ENCODE measurements at places on chromosomes 12 and 14.

GRCh38 chr14:56953884-56954283 lies 143.6 kb upstream of the OTX2 start:
- no peak for DNase-seq

DNA sequence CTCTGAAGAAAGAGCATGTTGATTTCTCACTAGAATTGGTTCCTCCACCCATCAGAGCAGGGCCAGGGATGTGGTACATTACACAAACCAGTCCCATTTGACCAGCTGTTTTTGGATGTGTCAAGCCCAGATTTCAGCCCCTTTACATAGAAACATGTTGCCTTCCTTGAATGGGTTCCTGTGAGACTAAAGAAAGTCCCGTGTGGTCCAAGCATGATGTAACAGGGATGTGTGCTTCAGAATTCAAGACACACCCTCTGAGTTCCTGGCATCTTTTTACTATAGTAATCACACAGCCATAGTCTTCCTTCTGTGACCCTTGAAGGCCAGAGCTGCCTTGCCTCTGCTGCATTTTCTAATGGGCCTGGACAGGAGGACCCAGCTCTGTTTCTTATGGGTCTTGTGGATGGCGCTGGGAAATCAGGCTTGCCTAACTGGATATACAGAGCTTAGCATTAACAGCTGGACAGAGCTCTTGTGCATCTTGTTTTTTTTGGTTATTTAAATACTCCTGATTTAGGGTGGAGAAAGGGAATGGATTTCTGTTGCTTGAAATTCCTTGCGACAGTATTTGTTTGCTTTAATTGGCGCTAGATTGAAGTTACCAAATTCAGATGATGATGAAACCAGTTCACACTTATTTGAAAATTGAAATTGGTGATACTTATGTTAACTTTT lies 341.0 kb downstream of the ZFP36L1 start:
- no peak for DNase-seq

DNA sequence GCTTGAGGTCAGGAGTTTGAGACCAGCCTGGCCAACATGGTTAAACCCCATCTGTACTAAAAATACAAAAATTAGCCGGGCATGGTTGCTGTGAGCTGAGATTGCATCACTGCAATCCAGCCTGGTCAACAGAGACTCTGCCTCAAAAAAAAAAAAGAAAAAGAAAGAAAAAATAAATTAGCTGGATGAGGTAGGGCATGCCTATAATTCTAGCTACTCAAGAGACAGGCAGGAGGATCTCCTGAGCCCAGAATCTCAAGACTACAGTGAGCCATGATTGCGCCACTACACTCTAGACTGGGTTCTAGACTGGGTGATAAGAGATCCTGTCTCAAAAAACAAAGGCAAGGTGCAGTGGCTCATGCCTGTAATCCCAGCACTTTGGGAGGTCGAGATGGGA lies 16.9 kb downstream of the PPP4R3A start:
- no peak for DNase-seq

DNA sequence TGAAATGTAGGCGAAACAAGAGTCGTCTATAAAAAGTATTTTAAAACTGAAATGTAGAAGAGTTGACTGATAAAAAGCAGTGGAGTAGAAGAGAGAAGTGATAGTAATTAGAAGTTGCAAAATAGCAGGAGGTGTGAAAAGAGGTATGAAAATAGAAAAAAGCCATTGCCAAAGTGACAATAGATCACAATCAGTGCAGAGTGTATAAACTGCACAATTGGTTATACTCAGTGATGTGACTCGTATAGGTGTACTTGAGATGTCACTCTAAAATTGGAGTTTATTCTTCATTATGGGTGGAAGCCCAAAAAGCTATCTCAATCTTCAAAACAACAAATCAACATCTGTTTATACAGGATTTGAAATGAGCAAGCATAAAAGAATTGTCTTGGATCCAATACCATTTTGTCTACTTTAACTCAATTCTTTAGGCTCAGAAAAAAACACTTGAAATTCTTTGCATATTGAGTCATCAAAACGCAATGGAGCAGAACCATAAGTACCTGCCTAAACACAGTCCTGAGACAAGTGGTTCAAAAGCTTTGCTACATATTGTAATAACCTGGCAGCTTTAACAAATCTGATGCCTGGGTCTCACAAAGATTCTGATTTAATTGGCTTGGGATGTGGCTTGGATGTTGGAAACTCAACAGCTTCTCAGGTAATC lies 8.8 kb downstream of the IKBIP start:
- DNase-seq: no peak

- DNase-seq: no peak
These were observed 90.7 kb downstream of the ZFP36L1 start for GRCh38 chr14:68702135-68702534.

DNA sequence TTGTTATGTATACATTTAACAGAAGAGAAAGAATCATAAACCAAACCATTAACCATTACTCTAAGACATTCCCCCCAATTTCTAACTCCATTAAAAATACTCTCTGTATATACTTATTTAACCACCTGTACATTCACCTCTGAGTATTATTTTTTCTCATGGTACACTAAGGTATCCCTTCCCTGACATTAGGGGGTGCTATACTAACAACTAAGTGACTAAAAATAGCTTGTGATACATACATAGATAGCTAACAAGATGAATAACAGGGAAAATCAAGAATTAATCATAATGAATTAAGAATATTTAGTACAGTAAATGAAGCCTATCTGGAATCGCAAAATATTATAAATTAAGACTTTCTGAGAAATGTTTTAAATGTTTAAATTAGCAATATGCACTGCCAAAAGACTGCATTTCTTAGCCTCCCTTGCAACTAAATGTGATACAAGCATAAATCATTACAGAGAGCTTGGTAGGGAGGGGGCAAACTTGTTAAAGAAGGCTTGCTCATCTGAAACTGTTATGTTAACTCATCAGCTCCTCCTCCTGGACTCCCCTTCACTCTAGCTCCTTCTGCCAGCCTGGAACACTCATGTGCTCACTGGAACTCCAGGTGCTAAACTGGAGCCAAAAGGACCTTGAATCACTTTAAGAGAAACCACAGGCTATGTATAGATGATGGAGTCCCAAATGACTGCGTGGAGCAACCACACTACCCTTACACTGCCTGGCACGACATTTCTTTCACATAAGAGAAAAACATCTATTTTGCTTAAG lies 14.9 kb downstream of the C2CD5 start:
- DNase-seq: no peak

GRCh38 chr12:1809591-1810190 lies 10.7 kb upstream of the LRTM2 start:
- no peak for DNase-seq

DNA sequence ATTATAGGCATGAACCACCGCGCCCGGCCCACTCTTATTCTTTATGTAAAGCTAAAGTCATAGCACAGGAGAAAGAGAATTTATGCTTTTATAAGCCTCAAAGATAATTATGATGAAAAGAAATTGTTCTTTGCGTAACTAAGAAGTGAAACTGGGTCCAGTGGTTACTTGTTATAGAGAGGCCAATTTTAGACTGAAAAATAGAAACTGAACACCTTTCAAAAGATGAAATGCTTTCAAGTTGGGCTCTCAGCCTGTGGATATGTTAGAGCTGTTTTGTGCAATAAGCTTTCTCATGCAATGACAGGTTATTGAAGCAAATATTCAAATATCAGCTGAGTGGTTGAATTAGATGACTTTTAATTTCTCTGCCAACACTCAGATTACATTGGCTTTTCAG lies 7.9 kb downstream of the TMEM253 start:
- no peak for DNase-seq

DNA sequence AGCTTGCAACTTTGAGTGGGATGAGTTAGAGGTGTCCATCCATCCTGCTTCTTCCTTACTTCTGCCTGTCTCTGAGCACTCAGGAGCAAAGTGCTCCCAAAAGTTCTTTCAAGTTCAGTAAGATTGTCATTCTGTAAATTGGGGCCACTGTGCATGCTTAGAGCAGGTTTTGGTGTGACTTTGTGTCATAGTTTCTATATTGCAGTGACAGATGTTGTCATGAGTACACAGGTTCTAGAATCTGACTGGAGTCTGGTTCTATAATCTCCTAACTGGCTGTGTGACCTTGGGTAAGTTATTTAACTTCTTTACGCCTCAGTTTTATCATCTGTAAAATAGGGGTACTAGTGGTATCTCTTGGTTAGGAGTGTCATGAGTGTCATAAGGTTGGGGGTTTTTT lies 202.7 kb upstream of the BCL2L14 start:
- DNase-seq: no peak

- DNase-seq: no peak
These were observed 4.3 kb downstream of the FRS2 start for GRCh38 chr12:69474456-69474855.

GRCh38 chr12:108214486-108214885 lies 85.4 kb downstream of the WSCD2 start:
- no peak for DNase-seq

DNA sequence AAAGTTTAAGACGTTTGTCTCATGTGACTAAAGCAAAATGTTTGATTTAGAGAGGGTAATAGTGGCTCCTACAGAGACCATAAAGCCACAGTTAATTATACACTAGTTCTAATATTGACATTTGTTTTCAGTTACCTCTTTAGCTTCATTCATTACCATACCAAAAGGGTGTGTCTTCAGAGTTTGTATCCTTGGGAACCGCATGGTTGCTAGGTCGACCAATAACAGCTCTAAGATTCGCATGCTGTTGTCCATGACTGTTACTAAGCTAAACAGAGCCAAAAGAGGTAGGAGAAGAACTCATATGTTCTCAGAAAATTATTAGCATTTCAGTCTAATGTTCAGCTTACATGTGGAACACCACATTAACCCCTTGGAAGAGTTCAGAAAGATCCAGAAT lies 36.2 kb upstream of the ETNK1 start:
- DNase-seq: no peak

GRCh38 chr12:65754744-65755595 lies 69.3 kb upstream of the HMGA2 start:
- DNase-seq: no peak

GRCh38 chr14:74014299-74014698 lies 4.8 kb downstream of the ENTPD5 start:
- no peak for DNase-seq

- DNase-seq: no peak
These were observed 186.3 kb downstream of the DACT1 start for GRCh38 chr14:58824106-58824505.

GRCh38 chr12:64713376-64713775 lies 45.8 kb downstream of the GNS start:
- DNase-seq: no peak

DNA sequence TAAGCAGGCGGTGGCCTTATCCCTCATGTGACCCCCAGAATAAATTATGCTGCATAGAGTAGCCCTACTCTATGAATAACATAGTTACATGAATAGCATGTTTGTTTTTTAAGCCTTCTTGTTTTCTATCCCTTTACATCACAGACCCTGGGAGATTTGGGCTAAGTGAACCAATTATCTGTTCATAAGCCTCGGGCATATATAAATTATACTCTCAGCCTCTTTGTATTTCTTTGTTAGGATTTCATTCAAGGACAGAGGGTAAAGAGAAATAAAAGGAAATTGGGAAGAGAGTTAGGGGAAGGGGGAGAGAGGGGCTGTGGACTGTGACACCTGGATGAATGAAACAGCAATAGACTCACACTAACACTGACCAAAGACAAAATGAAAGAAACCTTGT lies 35.3 kb upstream of the RTRAF start:
- DNase-seq: no peak

- no peak for DNase-seq
These were observed 16.6 kb upstream of the IFI27L2 start for GRCh38 chr14:94145902-94146527.

DNA sequence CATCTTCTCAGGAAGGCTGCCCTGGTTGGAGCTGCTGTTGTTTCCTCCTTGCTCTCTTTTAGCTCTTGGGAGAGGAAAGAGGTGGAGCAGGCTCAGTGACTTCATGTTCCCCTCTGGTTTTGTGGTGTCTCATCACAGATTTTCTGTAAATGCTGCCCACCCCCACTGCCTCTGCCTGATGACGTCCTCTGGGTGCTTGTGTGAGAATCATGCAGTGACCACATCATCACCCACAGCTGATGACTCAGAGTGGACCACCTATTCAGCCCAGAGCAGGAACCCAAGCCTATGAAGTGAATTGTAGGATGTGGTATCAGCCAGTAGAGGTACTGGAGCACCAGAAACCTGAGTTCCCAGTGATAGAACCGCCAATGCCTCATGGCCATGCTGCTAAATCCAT lies at the start of gene GZMB:
GZMB (minus strand) TSS at position 33 of the 400 bp plus-strand sequence; CDS start at position 3, 30 bp downstream.
- DNase-seq: peak; percentile 17

- no peak for DNase-seq
These were observed 83.7 kb downstream of the DAD1 start for GRCh38 chr14:22505309-22505696.

DNA sequence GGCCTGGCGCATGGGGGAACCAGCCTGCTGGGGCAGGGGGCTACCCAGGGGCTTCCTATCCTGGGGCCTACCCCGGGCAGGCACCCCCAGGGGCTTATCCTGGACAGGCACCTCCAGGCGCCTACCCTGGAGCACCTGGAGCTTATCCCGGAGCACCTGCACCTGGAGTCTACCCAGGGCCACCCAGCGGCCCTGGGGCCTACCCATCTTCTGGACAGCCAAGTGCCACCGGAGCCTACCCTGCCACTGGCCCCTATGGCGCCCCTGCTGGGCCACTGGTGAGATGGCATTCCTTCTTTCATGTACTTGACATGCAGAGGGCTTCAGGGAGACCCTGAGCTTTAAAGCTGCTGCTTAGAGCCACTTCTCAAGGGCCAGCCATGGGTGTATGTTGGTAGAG lies 9.0 kb downstream of the LGALS3 start:
- no peak for DNase-seq

GRCh38 chr12:54206791-54207190 lies 18.0 kb upstream of the SMUG1 start:
- no peak for DNase-seq

DNA sequence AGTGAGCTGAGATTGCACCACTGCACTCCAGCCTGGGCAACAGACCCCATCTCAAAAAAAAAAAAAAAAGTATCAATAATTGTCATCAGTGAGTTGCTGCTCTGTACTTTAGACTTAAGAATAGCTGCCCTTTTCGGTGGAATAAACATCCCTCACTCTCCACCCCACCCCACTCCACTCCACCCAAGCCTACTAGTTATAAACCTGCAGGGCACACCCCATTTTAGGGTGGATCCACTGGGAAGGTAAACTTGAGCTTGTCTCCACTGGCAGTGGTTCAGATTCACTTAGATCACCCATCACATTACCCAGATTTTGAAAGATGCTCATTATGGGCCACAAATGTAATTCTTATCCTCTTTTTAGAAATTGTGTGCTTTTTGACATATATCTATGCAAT lies 106.4 kb downstream of the GPR135 start:
- DNase-seq: no peak

- no peak for DNase-seq
These were observed 9.3 kb downstream of the KRAS start for GRCh38 chr12:25241167-25242020.

- DNase-seq: no peak
These were observed 23.4 kb upstream of the NR2C1 start for GRCh38 chr12:95096852-95097251.

Data from activated T-helper 1 cell treated with anti-CD3 and anti-CD28 coated beads, Interleukin-2, amount 50 U/mL, for 16 hours (primary cell).